ENCODE measurements at places on chromosomes 6 and 20. TPM values are rescaled to one million over a fixed set of nuclear protein-coding genes. Genes with fewer than 3 reads are reported as not detected.

Gene NUDT3
- polyA plus RNA-seq: 11.2 TPM

Gene LKAAEAR1
- 0.09 TPM for polyA plus RNA-seq

Gene SLC4A11
- 0.57 TPM for polyA plus RNA-seq

Gene PPP1R16B
- 11.9 TPM for polyA plus RNA-seq

Gene LINC00237
- polyA plus RNA-seq: not detected

Gene ABHD16B
- polyA plus RNA-seq: not detected

Gene BTNL2
- polyA plus RNA-seq: 0.58 TPM

Gene PRR18
- polyA plus RNA-seq: 0.43 TPM

Gene PANK2
- 18.9 TPM for polyA plus RNA-seq

Gene LGSN
- not detected for polyA plus RNA-seq

Gene DEK
- 113 TPM for polyA plus RNA-seq

Gene RARS2
- 26.4 TPM for polyA plus RNA-seq

Gene CENPQ
- 4.3 TPM for polyA plus RNA-seq

Measured in small intestine (tissue), 16 donors.